Left lung (tissue), 14 donors: ENCODE measurements at places on chromosomes 3 and 15. TPM values are rescaled to one million over a fixed set of nuclear protein-coding genes. Genes with fewer than 3 reads are reported as not detected.

Gene ARHGAP11A
- 11.7 TPM for total RNA-seq

Gene TUBGCP5
- total RNA-seq, result 14.4 TPM

DNA sequence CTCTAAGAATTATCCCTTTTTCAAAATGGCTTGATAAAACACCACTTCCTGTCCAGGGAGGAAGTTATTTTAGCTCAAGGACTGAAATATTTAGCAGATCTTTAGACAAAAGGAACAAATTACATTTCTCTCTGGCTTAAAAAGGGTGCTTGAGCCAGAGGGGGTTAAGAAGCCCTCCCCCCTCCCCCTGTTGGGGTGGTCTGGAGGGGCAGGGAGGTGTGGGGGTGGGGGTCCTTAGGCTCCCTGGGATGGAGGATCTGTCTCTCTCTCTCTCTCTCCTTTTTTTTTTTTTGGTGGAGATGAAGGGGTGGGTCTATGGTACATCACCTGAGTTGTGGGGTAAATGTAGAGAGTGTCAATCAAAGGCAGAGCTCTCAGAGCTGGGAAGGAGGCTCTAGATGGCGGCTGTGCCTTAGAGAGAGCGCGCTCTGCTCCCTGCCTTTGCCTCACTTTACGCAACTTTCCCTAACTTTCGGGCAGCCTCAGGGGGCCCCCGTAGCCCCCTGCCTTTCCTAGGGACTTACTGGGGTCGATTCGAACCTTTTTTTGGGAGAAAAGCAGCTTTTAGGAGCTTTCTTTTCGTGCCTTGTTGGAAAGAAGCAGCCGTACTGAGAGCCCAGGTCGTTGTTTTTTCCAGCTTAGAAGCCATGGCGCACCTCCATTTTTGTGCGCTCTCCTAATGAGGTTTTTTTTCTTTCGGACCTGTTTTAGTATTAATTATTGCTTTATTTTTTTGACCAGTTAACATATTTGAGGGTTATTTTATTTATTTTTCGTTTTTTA lies at the start of gene CHD2:
Gene CHD2, plus strand, starts transcription at position 377 of the 783 bp plus-strand sequence. CDS start 914 bp downstream, outside the sequence.
- peak; percentile 83 for DNase-seq

Gene SPESP1
- 5.0 TPM for total RNA-seq

DNA sequence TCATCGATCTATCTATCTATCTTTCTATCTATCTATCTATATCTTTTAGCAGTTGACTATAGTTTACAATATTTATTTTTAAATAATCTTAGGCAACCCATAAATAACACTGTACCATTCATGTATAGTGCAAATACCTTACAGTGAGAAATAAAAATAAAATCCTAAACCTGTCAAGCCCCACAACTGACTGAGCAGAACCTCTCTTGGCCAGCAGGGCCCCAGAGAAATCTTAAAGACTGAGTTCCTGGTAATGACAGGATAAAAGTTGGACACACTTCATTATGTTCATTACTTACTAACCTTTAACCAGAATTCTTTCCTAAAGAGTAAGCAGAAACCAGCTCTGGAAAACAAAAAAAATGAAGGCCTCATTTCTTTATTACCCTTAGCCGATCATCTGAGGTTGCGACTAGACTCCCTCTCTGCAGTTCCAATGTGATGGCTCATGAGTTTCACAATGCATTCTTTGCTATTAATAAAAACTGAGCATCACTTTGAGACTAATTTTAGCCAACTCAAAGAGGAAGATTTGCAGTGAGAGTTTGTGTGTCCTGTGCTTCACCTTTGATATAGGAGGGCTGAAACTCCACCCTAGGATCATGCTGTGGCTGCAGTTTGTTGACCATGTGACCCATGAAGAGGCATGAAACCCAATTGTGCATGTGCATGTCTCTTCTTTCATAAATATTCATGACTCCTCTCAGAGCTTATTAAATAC lies 1072.0 kb downstream of the NSUN3 start:
- no peak for DNase-seq

- peak; percentile 88 for DNase-seq
These were observed at the start of gene TM6SF1 for GRCh38 chr15:83106994-83107840. Gene TM6SF1 (plus strand): TSS chr15:83107645. CDS start chr15:83107681, 36 bp downstream.

Gene SH3GL3
- total RNA-seq, result 0.82 TPM

Gene ROPN1
- total RNA-seq, result not detected

DNA sequence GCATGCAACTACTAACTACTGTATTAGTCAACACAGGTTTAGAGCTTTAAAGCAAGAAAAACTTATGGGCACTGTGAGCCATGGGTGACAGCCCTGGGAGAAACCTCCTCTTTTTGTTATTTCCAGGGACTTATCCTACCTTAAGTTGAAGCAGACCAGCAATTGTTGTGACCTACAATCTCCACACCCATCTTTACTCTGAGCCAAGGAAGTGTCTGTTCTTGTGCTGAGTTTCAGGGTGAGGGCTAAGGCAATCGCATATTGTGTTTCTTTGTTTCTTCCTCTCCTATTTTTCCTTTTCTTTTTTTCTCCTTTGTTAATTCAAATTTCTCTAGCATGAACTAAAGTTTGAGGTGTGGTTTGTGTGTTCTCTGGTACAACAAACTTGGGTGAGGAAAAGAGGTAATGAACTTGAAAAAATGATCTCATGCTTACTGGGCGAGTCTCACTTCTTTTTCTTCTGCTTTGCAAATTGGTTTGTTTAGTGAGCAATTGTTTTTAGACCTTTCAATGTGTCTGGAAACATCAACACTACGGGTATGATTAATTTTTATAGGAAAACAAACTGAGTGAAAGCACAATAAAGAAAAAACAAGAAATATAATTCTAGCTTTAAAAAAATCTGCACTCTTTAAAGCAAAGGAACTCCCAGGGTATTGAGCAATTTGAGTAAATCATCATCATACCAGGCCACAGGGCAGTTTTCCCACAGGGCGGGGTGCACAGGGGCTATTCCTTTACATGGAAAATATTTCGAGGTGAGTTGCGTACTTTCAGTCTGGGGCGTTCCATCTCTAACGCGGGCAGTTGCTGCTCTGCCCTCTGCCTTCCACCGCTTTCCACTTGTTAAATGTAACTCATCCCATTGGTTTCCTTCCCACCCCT lies 2.7 kb downstream of the UPK1B start:
- DNase-seq, result no peak

- DNase-seq, result no peak
These were observed 14.2 kb downstream of the SLTM start for GRCh38 chr15:58919232-58919631.

Gene RFTN1
- 47.2 TPM for total RNA-seq

Gene SLC12A1
- total RNA-seq, result not detected

DNA sequence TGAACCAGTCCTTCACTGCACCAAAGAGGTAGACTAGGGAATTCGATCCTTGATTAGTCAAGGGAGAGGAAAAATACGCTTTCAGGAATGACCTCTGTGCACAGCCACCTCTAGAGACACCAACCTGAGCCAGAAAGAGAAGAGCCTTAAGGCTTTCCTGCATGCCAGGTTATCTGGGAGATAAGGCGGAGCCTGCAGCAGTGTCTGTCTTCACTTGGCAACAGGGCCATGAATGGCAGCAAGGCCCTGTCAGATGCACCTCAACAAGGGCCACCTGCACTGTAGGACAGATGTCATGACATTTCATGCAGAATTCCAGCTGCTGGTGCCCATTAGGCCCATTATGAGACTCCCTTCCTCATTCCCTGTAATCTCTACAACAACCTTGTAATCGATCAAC lies 88.1 kb downstream of the MEX3B start:
- DNase-seq, result no peak

DNA sequence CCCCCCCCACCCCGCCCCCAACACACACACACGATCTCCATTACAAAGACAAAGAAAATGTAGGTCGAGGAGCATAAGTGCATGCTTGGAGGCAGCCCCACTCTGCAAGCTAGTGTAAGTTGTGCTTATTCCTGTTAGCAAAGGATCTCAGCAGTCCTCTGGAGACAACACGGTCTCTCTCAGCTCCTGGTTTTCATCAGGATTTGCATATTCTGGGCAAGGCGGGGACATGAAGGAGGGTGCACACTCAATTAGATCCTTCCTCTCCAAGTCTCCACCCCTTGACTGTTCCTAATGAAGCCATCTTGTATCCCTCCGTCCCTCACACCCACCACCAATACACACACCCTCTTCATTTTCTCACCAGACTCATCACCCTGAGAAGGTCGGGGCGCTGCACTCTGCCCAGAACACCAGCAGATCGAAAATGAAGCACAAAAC lies 63.8 kb downstream of the MRPL46 start:
- DNase-seq, result no peak

GRCh38 chr3:34859746-34860145 lies 779.6 kb upstream of the ARPP21 start:
- DNase-seq, result no peak

Gene PAQR9
- not detected for total RNA-seq

GRCh38 chr15:64558460-64559179 lies 98.2 kb downstream of the ZNF609 start:
- DNase-seq, result no peak

Gene CX3CR1
- 6.4 TPM for total RNA-seq

Gene IQCF5
- not detected for total RNA-seq

GRCh38 chr3:134897391-134898141 lies 102.5 kb downstream of the EPHB1 start:
- DNase-seq, result no peak

Gene BHLHE40
- 76.5 TPM for total RNA-seq

- DNase-seq, result no peak
These were observed 646 bp downstream of the HRH1 start for GRCh38 chr3:11154953-11155325.

DNA sequence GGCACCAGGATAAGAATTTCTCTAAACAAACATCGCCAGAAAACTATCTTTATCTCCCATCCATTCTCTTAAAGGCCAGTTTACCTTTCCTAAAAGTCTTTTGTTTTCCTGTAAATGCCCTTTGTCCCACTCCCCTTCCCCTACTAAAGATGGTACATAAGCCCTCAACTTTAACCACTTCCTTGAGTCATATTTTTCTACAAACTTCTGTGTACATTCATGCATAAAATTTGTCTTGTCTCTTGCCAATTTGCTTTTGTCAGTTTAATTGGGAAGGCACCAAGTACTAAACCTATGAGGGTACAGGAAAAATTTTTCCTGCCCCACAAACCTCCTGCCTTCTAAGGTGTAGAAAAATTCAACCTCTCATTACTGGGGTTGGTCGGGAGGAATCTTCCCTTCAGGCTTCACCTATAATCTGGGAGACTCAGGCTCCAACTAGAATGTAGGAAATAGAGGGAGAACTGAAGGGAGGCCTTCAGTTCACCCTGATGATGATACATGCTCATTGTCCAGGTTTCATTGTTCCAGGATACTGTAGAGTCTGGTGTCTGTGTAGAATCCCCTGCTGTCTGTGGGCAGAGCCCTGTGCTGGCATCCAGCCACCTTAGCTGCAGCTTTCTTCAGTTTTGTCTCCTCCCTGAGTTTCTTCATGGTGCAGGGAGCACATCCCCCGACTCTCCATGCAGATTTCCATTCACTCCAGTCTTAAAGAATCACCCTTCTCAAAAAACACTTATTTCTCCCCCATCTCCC lies 53.2 kb downstream of the CD200R1L start:
- DNase-seq, result no peak

- no peak for DNase-seq
These were observed 83.9 kb downstream of the PPARG start for GRCh38 chr3:12372741-12373280.

Gene FSTL1
- 265 TPM for total RNA-seq

DNA sequence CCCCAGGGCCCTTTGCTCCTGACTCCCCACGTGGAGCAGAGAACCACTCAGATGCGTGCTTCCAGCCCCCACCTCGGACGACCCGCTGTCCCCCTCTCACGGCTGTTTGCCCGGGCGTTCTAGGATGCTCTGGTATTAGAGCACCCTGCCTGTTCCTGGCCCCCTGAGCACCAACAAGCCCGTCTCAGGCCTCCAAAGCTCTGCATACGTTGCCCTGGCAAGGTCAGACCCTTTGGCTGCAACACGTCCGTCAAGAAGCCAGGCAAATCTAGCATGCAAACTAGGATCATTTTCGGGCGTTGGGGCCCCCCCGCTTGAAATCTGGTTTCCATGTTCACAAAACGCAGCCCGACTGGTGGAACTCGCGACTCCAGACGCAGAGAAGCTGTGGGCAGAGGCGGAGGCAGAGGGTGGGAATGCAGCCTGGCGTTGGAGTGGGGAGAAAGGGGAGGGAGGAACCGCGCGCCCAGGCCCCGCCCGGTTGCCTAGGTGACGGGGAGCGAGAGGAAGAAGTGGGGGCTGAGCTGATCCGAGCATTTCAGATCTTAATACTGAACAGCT lies 86.2 kb upstream of the PIAS1 start:
- DNase-seq, result peak; percentile 61

- no peak for DNase-seq
These were observed 162.5 kb downstream of the AKAP13 start for GRCh38 chr15:85542895-85543331.

- no peak for DNase-seq
These were observed 46.5 kb upstream of the LIMD1 start for GRCh38 chr3:45547764-45548680.

GRCh38 chr3:151556596-151556995 lies 95.7 kb upstream of the IGSF10 start:
- no peak for DNase-seq

GRCh38 chr3:60308808-60309207 lies 942.4 kb downstream of the FHIT start:
- DNase-seq, result no peak

DNA sequence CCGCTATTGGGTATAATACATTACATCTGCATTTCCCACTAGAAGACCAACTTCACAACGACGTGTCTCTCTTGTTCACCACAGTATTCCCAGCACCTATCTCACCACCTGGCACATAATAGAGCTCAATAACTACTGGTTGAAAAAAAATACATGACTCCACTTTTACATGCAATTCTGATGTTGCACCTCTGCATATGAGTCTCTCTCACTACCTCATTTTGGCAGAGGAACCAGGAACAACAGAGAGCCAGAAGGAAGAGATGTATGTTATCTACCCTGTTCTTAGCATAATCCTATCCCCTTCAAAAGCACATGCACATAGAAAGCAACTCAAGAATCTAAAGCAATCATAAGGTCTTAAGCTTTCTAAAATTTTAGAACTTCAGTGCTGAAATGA lies 61.6 kb downstream of the SHQ1 start:
- DNase-seq, result no peak

GRCh38 chr3:107781253-107781652 lies 258.5 kb downstream of the BBX start:
- DNase-seq, result no peak

GRCh38 chr3:84109911-84110310 lies 848.9 kb upstream of the CADM2 start:
- no peak for DNase-seq

GRCh38 chr15:37246856-37247255 lies 146.5 kb upstream of the MEIS2 start:
- DNase-seq, result no peak

- DNase-seq, result peak; percentile 89
These were observed 19.0 kb upstream of the MCF2L2 start for GRCh38 chr3:183447206-183448001.

DNA sequence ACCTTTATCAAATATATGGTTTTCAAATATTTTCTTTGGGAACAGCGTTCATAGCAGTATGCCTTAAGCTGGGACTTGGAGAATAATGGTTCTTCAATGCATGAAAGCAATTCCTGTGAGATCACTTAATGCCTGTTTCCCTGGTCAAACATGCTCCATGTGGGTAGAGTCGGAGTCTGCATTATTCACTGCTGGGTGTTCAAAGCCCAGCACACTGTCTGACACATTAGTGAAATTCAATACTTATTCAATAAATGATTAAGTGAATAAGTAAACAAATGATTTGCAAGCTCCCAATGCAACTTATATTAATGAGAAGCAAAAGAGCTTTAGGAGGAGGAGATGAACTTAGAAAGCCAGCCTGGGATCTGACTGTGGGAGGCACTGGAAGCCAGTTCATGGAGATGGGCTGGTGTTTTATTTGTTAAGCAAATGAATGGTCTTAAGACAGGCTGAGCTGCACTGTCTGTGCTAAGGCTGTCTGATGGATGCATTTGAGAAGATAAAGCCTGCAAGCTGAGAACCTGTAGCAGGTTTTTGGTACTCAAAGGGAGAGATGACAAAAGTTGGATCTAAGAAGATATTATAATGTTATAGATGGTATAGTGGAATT lies 490.8 kb downstream of the MCTP2 start:
- DNase-seq, result no peak
